Hypothalamus (tissue), 51 donors: ENCODE measurements at places on chromosomes 3 and 15.

GRCh38 chr3:66747696-66748095, 246.9 kb upstream of the LRIG1 start:
- no peak for DNase-seq

DNA sequence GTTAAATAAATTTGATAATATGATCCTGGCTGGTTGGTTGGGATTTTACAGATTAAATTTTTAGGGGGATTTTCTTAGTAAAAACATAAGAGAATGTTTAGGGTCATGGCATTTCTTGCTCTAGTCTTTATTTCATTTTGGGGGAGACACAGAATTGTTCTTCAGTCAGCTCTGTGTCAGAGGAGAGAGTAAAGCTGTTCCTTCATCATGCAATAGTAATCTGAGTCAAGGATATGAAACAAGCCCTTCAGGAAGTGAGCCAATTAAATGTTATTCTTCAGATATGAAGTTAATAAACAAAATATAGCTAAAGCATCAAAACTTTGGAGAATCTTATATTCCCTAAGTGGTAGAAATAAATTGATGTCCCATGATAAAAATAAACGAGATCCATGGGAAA, 22.9 kb upstream of the SLC4A7 start:
- no peak for DNase-seq

DNA sequence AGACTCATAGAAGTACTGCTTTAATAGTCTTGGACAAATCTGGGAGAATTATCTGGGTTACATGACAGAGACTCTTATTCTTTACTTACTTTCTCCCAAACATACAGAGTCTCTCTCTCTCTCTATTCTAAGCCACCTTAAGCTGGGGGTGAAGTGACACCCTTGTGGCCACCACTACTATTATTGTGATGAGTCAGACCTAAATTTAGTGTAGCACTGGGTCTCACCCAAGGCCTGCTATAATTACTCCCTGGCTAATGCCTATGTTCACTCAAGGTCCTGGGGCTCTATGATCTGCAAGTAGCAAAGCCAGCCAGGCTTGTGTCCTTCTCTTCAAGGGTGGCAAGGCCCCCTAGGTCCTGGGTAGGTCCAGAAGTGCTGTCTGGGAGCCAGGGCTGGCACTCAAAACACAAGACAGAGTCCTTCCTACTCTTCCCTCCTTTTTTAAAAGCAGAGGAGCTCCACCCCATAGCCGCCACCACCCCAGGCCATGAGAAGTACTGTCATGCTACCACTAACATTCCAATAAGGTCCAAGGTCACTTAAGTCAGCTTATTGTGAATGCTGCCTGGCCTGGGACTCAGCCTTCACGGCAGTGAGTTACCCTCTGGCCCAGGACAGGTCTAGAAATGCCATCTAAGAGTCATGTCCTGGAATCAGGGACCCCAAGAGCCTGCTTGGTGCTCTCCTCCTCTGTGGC, 183.6 kb downstream of the POLQ start:
- DNase-seq = no peak

GRCh38 chr3:134624537-134625287, 26.1 kb downstream of the KY start:
- no peak for DNase-seq

GRCh38 chr3:58266577-58266976, 29.0 kb downstream of the ABHD6 start:
- no peak for DNase-seq

- DNase-seq = no peak
Measured at GRCh38 chr15:58931987-58932588, 1.4 kb downstream of the SLTM start.
